ENCODE measurements at places on chromosomes 16 and 17. TPM values are rescaled to one million over a fixed set of nuclear protein-coding genes. Genes with fewer than 3 reads are reported as not detected.

The KCNH4 gene
- 0.32 TPM for total RNA-seq

The MPHOSPH6 gene
- total RNA-seq: 20.4 TPM

The SLFN12L gene
- total RNA-seq: 3.1 TPM

The KRTAP4-4 gene
- not detected for total RNA-seq

The NEURL4 gene
- total RNA-seq: 24.5 TPM

The HSD17B1 gene
- total RNA-seq: 0.62 TPM

The ABCC11 gene
- total RNA-seq: not detected

The LGALS9B gene
- total RNA-seq: 0.21 TPM

The DOC2A gene
- 0.23 TPM for total RNA-seq

The TMEM114 gene
- total RNA-seq: not detected

The FLOT2 gene
- 108 TPM for total RNA-seq

The YBX2 gene
- total RNA-seq: 0.10 TPM

The FBXW10 gene
- 0.12 TPM for total RNA-seq

The MEIOC gene
- total RNA-seq: not detected

The MYCBPAP gene
- total RNA-seq: 1.8 TPM

The TBC1D28 gene
- not detected for total RNA-seq

The SLC38A8 gene
- total RNA-seq: not detected

The MT3 gene
- total RNA-seq: 1.6 TPM

The HAP1 gene
- not detected for total RNA-seq

The CUEDC1 gene
- 43.6 TPM for total RNA-seq

The TTC19 gene
- 32.4 TPM for total RNA-seq

The CYGB gene
- 22.4 TPM for total RNA-seq

The LRRC3C gene
- total RNA-seq: not detected

The CHST4 gene
- not detected for total RNA-seq

The ASGR2 gene
- total RNA-seq: 0.75 TPM

The C16orf87 gene
- 8.8 TPM for total RNA-seq

The TNFRSF17 gene
- total RNA-seq: not detected

The NXPH3 gene
- total RNA-seq: 72.0 TPM

The KCNJ16 gene
- 0.24 TPM for total RNA-seq

The HOXB9 gene
- 0.39 TPM for total RNA-seq

The GFAP gene
- total RNA-seq: 17.6 TPM

The LIMD2 gene
- total RNA-seq: 15.6 TPM

The JPH3 gene
- total RNA-seq: 0.26 TPM

The EXOC3L1 gene
- total RNA-seq: 4.4 TPM

The CSH2 gene
- total RNA-seq: not detected

The TP53TG3F gene
- total RNA-seq: not detected

The NSMCE1 gene
- 34.6 TPM for total RNA-seq

The TMEM238L gene
- not detected for total RNA-seq

The RSPRY1 gene
- 32.5 TPM for total RNA-seq

The SLC5A2 gene
- 0.24 TPM for total RNA-seq

The GGT6 gene
- not detected for total RNA-seq

The KRTAP2-3 gene
- total RNA-seq: not detected

The TBC1D3G gene
- not detected for total RNA-seq

The CCL17 gene
- 0.94 TPM for total RNA-seq

The TBC1D3B gene
- 5.0 TPM for total RNA-seq

The HSD11B2 gene
- not detected for total RNA-seq

The ITGAX gene
- 25.0 TPM for total RNA-seq

The MRTFB gene
- 61.1 TPM for total RNA-seq

The SYNGR2 gene
- total RNA-seq: 67.7 TPM

The ACBD4 gene
- total RNA-seq: 16.1 TPM

The HBA1 gene
- 1,337 TPM for total RNA-seq

The CLEC18B gene
- total RNA-seq: 1.2 TPM

The BFAR gene
- total RNA-seq: 39.3 TPM

The COG7 gene
- total RNA-seq: 30.0 TPM

The NOTUM gene
- total RNA-seq: 0.60 TPM

The ABCC6 gene
- total RNA-seq: 0.36 TPM

The WFIKKN1 gene
- 0.33 TPM for total RNA-seq

The NOG gene
- total RNA-seq: 3.6 TPM

The SLX1A gene
- total RNA-seq: 19.8 TPM
